ENCODE measurements at places on chromosomes 11 and 22. TPM values are rescaled to one million over a fixed set of nuclear protein-coding genes. Genes with fewer than 3 reads are reported as not detected.

- no peak for DNase-seq
These were observed 6.1 kb downstream of the CARNS1 start for GRCh38 chr11:67421430-67422031.

DEUP1 gene
- 0.83 TPM for total RNA-seq

DNA sequence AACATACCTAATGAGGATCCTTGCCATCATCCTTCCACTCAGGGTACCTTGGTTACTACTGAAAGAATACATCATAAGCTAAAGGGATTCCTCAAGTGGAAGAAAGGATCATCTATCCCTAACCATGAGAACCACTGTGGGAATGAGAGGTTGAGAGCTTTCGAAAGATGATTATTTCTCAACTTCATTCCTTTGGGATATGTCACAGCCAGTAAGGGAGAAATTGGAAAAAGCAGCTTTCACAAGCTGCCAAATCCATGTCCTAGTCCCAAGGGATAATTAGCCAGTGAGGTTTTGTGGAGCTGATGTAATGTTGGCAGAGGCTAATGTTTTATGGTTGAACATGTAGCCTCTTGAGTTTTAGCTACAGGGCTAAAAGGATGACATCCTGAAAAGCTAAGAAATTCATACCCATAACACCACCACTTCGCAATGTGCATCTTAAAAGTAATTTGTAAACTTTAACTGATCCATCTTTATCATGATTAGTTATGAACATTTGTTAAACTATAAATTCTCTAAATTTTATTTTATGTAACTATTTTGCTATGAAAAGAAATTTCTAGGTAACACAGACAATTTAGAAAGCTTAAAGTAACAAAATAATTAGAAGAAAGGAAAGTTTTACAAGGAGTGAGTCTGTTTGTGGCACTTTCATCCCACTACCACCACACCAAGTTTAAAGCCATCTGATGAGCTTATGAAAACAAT, 123.9 kb downstream of the MRTFA start:
- no peak for DNase-seq

DNA sequence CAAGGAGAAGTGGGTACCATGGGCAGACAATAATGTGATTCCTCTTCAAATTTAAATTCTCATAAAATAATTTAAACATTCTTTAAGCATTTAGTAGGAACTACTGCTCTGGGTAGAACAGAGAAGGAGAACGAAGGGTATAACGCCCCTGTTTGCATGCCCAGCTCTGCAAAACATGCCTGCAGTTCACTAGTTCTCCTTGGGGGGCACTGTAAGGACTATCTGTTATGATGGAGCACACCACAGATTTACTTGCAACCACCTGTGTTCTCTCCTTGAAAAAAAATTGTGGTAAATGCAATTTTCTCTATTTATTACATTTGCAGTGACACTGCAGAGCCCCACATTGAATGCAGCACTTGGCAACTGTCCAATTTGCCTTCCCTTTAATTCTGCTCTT, 100.3 kb downstream of the GUCY1A2 start:
- peak; percentile 16 for DNase-seq

DNA sequence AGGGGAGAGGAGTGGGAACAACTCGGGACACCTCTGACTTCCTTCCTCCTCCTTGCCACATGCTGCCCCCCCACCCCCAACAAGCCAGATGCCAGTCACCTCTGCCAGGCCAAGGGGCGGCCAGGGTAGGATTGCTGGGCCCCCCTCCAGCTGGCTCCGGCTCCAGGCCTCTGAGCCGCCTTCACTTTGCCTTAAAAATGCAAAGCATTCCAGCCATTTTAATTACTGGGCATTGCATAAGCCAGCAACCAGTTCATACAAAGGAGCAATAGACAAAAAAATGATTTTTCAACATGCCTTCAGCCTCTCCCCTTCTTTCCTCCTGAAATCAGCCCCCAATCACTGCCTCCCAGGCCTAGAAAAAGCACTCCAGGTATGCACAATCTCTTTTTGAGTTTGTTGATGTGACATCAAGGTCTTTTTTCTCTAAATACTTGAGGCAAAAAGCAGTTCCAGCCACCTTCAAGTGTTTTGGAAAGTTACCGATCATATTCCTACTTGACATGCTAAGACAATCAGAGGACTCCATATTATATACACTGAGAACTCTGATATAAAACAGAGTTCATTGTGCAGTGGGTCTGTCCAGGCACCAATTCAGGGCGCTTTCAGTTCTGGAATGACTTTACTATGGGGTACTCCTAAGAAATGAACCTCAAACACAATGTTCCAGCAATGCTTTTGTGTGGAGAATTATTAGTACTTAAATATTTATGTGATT, 12.4 kb upstream of the TIMP3 start:
- DNase-seq = no peak

TRIM48 gene
- not detected for total RNA-seq

DNA sequence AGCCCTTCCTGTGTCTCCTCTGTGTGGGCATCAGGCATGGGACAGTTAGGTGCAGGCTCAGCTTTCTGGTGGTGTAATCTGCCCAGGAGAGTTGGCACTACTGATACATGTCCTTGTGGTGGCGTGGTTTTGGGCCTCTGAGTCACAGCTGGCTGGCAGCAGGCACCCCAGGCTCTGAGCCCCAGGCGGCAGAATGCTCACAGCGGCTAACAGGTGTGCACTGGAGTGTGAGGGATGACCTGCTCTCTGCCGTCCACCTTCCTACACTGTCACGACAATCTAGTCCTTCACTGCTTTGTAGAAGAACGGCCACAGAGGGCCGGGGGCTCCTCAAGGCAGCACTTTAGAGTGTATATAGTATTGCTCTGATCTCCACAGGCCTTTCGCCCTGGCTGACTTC, 100.3 kb upstream of the PITPNB start:
- peak; percentile 76 for DNase-seq
